NCI-H2081 (cell line): ENCODE measurements at places on chromosomes 12 and 14.

GRCh38 chr12:11321980-11322379, 11.7 kb upstream of the PRB4 start:
- DNase-seq, result no peak

DNA sequence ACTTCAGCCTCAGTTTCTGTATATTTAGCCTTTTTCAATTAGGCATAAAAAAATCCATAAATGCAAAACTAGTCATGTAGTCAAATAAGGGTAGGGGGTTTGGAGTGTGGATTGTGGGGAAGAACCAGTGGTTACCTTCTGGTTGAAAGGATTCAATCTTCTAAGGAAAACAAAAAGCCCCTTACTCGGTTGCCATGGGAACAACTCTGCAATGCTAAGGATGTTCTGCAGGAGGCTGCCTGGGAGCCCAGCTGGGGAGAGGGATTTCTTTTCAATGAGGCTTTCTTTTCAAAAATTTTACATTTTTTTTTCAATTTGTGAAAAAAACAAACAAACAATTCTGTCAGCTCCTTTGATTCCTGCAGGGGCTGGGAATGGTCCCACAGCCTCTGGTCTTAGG, 67.2 kb downstream of the SLC8A3 start:
- DNase-seq, result no peak

- no peak for DNase-seq
Observed at GRCh38 chr12:78208092-78208491, 377.4 kb downstream of the NAV3 start.

DNA sequence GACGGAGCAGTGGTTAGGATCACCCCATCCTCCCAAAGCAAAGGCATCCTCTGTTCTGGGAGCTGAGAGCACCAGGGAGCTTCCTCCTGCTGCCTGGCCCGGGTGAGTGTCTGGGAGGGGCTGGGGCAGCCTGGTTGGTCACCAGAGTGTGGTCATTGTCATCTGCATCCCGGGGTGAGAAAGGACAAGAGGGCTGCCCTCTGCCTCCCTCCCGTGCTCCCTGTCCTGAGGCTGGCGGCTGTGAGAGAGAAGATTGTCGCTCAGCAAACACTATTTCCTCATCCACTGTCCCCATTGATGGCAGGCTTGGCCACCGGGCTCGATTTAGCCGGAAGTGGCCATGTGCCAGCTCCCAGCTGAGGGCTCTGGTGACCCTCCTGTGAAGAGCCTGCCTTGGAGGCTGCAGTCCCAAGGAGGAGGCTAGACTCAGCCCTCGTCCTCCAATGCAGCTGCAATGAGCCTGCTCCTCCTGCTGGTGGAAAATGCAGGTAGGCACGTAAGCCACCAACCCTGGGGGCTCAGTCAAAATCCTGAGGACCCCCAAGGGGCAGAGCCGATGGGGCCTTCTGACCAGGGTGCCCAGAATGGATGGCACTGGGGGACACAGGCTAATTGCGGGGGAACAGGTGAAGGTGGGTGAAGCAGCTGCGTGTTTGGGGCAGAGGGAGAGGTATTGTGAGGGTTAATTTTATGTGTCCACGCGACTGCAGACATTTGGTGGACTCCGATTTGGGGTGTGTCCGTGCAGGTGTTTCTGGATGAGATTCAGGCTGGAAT, 155.7 kb downstream of the KIF26A start:
- no peak for DNase-seq

GRCh38 chr14:23364164-23365035, 572 bp downstream of the EFS start:
- no peak for DNase-seq

DNA sequence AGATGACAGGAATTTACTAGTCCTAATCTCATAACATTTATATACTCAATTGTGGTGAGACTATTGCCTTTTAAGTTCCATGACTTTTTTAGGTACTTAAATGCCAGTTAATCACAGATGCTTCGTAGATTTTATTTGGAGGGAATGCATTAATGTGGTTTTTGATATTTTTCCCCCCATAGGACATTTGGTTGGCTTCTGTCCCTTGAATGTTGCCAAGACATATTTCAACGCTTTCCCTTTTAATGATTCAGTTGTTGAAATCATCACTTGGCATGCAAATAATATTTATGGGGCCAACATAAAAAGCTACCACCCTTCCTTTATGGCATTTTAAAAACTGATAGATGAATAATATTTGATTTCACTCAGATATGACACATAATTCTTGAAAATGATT, 172.1 kb downstream of the ACSS3 start:
- no peak for DNase-seq

- DNase-seq, result no peak
Observed at GRCh38 chr14:74239848-74240793, 872 bp downstream of the VSX2 start.

GRCh38 chr14:78172428-78172827, 2.3 kb downstream of the NRXN3 start:
- DNase-seq, result no peak

GRCh38 chr12:11895421-11896078, 175.2 kb upstream of the BCL2L14 start:
- no peak for DNase-seq

DNA sequence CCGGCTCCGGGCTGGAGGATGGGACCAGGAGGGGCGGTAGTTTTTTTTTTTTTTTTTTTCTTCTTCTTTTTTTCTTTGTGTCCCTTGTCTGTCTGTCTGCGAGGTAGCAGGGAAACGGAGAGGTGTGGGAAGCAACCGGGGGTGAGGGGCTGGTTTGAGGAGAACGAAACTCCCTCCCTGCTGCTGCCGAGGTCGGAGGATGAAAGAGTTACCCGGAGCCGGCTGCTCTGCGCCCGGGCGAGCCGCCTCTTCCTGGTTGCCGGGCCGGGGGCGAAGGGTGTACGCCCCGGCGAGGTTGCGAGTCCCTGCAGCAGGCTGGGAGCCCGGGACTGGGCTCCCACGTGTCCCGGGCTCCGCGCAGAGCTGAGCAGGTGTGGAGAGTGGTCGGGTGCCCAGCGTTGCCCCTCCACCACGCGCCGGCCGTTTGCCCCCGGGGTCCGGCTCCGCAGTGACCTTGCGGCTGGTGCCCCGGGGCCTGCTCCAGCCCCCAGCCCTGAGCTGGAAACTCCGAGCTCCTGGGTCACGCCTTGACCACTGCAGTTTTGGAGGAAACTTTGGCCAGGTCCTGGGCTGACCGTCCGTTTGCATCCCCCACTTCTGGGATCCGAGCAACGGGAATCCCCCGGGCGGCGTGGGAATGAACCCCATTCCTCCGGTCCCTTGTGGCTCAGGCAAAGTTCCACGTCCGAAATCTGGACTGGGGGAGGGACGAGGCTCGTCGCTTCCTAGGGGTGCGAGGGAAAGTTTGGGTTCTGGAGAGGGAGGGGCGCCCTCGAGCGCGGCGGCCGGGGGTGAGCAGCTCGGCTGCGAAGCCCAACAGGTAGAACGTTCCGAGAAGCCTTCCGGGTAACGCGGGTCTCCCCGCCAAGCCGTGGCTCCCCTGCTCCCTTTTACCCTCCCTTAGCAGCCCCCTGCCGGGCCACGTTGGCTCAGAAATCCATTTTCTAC, 1.3 kb downstream of the CHST11 start:
- no peak for DNase-seq

- DNase-seq, result no peak
Observed at GRCh38 chr12:84757978-84758377, 154.6 kb downstream of the SLC6A15 start.

GRCh38 chr14:94398182-94398479, 9.7 kb upstream of the SERPINA1 start:
- no peak for DNase-seq

DNA sequence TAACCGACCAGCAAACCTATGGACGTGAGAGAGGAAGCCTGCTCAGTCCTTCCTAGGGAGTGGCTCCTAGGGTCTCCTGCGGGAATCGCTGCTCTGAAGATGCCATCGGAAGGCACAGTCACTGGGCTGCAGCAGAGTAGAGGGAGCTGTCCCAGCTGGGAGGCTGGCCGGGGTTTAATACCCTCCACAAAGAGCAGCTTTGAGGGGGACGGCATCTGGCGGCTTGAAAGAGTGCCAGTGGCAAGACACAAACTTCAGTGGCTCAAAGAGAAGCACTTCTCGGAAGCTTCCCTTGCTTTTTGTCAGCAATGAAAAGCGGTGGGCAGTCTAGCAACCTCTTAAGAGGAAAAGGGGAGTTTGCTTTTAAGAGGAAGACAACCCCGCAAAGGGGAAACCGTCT, 114.6 kb downstream of the TMEM132C start:
- no peak for DNase-seq

GRCh38 chr14:63986789-63987533, 134.2 kb downstream of the SYNE2 start:
- DNase-seq, result no peak

GRCh38 chr12:81245907-81246570, 168.2 kb downstream of the ACSS3 start:
- peak; percentile 84 for DNase-seq

DNA sequence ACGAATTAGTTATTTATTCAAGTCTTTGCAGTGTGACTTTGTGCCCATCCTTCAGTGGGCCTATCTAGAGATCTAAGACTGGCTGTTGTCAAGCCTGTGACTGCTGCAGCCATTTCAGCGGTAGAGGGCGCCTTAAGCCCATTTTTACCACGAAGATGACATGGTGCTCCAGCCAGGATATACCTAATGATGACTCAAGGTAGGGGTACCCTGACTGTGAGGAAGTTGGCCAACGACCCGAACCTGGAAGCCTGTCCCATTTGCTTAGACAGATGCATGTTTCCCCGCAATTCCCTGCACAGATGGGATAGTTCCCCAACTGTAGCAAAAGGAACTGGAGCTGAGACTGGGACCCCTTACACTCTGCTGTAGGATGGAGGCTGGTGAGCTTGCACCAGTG, 41.3 kb downstream of the RAB3IP start:
- DNase-seq, result peak; percentile 7

GRCh38 chr12:71870416-71870815, 30.9 kb downstream of the TBC1D15 start:
- DNase-seq, result no peak

DNA sequence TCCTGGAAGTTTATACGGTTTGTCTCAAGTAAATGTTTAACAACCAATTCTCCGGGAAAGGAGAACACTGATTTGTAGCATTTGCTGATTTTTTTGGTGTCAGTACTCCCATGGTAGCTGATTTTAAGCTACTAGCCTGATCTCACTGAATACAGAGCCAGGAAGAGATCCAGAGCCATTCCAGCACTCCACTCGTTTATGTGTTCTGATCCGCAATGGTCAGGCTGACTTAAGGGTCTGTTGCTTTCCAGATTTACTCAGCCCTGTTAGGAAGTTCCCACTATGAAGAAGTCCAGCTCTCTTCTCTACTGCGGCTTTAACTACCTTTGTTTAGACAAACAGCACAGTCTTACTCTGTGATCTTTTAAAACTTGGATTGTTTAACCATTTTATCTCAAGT, 38.0 kb upstream of the NID2 start:
- DNase-seq, result no peak

- no peak for DNase-seq
Observed at GRCh38 chr12:39966256-39966655, 139.6 kb downstream of the SLC2A13 start.

GRCh38 chr12:20599757-20600156, 95.4 kb upstream of the SLCO1C1 start:
- no peak for DNase-seq

DNA sequence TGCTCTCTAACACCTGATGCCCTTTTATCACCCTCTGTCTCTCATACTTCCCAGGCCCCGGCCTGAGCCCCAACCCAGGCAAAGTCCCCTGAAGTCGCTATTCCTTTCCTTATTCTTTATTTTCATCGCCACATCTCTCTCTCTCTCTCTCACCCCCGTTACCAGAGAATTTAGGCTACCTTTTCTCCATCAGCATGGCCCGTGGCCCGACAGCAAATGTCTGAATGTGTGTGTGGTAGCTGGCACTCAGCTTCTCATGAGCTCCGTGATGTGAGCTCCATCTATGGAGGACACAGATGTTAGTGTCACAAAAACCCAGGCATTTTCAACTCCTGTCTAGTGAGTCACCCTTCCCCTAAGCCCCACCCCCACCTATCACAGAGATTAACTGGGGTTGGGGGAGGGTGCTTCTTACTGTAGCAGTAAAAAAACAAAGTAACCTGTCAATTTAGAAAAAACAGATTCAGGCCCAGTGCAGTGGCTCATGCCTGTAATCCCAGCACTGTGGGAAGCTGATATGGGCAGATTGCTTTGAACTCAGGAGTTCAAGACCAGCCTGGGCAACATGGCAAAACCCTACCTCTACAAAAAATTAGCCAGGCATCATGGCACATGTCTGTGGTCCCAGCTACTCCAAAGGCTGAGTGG, 53.8 kb downstream of the VCPKMT start:
- DNase-seq, result no peak

- no peak for DNase-seq
Observed at GRCh38 chr12:52686756-52687487, 6.7 kb upstream of the KRT1 start.

DNA sequence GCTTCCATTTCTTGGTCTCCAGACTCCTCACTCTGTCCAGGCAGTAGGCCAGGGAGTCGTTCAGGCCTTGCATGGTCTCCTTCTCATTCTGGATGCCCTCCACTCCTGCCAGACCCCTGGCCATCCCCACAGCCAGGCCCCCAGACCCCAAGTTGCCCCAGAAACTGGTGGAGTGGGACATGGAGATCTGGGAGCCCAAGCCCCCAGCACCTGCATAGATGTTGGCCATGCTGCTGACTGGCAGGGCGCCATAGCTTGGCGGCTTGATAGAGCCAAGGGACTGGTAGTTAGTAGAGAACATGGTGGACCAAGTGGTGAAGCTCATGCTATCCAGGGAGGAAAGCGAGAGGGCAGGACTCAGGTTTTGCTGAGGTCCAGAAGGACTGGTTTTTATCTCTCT, 21.2 kb upstream of the INSM2 start:
- no peak for DNase-seq

DNA sequence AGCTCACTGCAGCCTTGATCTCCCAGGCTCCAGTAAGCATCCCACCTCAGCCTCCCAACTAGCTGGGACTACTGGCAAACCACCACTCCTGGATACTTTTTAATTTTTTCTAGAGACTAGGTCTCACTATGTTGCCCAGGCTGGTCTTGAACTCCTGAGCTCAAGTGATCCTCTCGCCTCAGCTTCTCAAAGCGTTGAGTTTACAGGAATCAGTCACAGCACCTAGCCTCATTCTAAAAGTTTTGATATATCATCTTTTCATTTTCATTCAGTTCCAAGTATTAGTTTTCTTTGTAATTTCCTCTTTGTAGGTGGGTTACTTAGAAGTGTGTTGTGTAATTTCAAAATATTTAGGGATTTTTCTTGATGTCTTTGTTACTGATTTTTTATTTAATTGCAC, 9.6 kb downstream of the CBX5 start:
- no peak for DNase-seq

- no peak for DNase-seq
Observed at GRCh38 chr12:110005319-110005973, 6.2 kb downstream of the ANKRD13A start.
